Hippocampal formation (tissue), 2 donors: ENCODE measurements at places on chromosomes 7 and 10.

DNA sequence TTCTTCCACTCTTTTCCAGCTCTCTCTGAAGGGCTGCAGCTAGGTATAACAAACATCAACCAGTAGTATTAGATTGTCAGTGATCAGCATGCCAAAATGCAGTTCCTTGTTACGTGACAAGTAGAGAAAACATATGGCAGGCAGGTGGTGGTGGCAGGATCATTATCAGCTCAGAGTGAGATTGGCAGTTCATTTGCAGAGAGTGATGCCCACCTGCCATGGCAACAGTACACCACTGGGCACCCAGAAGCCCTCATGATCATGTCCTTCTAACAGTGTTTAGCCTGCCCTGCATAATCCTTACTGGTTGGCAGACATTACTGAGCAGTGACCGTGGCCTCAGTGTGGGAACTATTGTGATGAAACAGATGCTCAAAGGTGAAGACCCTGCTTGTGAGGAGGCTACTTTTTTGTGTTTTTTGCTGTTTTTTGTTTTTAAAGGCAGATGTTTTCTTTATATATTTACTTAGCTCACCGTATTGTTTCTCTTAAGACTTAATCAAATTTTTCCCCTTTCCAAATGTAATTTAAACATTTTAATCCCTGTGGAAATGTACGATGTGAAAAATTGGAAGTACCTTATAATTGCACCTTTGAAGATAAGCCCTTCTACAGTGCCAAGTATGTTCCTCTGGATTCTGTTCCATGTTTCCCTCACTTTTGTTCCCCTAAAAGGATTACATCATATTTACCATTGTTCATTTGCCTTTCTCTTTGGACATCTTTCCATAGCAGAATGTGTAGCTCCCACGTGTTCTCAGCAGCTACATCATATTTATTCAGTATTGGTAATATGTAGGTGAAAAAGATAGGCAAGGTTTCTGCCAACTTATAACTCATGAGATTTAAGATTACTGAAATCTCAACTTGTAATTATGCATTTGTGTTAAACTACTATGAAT lies 179.6 kb downstream of the SND1 start:
- DNase-seq: no peak

DNA sequence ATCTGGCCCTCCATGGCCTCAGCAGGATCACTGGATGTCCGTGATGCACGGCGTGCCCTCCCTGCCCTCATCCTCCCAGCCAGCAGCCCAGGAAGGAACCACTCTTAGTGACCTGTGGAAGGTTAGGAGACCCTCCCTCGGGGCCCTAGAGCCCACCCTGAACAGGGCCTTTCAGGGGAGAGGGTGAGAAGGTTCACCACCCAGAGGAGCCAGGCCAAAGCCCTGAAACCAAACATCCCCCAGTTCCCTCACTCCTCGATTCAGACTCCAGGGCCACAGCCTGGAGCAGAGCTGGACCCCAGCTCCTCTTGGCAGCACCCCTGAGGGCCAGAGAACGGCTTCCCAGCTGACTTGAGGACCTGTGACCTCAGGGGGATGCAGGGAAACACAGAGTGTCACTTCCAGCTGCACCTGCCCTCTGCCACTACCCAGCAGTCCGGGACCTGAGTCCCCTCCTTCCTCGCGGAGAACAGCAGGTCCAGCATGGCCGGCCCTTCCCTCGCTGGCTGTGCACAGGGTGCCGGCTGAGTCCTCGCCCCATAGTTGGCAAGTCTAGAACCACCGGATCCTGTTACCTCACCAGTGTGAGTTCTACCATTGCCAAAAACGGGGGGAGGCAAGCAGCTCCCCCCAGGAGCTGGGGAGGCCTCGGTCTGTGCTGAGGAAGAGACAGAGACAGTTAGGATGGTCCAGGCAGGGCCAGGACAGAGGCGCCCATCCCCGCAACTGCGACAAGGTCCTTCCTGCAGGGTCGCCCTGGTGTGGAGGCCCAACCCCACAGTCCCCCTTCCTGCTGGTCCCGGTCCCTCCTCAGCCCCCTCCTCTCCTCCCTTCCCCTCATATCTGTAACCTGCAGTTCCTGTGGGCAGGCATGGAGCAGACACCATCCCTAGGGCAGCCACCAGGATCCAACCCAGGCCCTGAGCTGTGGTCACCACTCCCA lies 158.6 kb downstream of the NRF1 start:
- DNase-seq: no peak

DNA sequence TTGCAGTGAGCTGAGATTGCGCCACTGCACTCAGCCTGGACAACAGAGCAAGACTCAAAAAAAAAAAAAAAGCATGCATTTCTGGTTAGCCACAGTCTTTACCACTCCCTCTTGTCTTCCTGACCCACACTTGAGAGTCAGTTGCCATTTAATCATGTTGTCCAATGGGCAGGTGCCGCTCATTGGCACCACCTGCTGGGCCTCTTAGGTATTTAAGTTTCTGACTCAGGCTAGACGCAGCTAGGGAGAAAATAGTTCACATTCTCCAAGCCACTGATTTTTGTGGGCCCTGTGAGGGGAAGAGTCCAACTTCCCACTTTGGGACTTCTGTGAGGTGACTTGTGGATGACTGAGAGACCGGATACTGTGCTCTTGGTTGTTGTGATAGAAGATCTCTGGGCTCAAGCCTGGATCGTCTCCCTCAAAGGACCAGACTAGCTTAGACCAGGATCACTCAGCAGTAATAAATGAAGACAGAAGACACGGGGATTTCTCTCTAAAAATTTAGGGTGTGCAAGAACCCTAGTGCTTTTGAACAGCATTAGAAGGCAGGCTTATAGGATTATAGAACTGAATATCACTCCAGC lies 26.8 kb upstream of the SORCS3 start:
- no peak for DNase-seq

DNA sequence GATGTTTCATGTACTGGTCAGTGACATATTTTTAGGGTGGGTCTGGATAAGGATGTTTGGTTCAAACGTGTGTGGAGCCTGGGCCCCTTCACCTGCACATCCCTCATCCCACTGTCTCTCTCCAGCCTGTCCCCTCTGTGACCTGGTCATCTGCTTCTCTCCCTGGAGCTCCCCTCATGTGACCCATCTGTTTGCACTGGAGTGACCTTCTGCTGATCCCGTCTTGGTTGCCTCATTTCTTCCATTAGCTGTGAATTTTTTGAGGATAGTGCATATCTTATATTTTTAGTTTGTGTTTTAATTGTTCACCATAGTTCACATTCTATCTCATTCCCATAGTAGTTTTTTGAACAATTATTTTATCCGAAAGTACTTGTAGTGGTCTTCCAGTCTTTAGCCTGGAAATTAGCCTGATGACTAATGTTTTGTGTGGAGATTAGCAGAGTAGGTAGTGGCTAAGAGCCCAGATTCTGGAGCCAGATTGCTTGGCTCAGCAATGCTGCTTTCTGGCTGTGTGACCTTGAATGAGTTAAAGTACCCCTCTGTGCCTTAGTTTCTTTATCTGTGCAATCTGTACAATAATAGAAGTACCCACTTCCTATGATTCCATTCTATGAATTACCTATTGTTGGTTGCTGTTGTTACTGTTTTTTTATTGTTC lies 224.5 kb downstream of the LRMDA start:
- DNase-seq: no peak

- DNase-seq: no peak
Observed at GRCh38 chr7:74489997-74490945, 36.6 kb downstream of the GTF2IRD1 start.

- DNase-seq: no peak
Observed at GRCh38 chr7:80318081-80318480, 183.4 kb downstream of the GNAI1 start.

DNA sequence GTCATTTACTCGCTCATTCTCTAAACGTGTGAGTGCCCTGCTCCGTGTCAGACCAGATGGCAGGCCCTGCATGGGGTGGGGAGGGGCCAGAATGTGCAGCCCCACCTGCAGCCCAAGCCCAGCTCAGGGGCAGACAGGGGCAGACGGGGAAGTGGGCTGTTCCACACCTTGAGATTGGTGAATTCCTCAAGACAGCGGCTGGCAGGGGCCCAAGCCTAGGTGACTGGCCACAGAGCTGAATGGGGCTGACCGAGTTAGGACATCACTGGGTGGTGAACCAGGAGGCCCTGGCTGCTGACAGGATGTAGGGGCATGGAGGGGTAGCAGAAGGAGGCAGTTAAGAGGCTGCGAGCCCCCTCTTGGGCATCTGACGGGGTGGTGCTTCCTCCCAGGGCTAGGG lies 79.1 kb downstream of the MGMT start:
- DNase-seq: no peak

DNA sequence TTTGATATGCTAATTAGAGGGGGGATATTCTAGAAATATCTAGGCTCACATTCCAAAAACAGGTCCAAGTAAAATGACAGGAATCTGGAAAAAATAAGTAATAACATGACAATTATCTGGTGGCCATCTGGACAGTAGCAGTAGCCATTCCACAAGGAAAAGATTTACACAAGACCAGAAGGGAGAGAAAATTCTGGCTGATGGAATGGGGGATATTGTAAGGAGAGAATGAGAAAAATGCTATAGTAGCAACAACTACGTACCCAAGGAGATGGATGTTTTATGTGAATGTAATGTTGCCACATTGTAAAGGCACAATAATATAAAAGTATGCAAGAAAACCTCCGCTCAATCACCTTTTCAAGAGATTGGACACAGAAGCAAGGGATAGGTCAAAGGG lies 5.4 kb downstream of the MYOF start:
- DNase-seq: no peak

GRCh38 chr10:89078724-89079672 lies 88.4 kb downstream of the FAS start:
- no peak for DNase-seq

- DNase-seq: no peak
Observed at GRCh38 chr10:30858499-30858898, 173.2 kb downstream of the ZNF438 start.
